Central memory CD4-positive, alpha-beta T cell (primary cell): ENCODE measurements at places on chromosomes 6 and 20.

GRCh38 chr6:130900913-130901312, 73.7 kb downstream of the SMLR1 start:
- DNase-seq = no peak

DNA sequence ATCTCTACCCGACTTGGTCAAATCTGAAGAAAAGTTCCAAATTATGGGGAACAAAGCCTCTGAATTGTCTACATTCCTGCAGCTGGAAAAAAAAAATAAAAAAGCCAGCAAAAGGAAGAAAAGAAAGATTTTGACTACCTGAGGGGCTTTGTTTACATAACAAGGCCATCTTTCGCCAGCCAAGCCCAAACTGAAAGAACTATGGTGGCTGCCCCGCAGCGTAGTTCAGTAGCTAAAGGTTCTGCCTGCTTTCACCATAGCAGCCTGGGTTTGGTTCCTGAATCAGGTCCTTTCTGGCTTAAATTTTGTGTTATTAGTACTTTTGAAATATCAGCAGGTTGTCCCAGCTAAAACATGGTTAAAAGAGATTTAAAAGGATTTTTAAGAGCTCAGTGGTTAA, 35.4 kb downstream of the ZNF133 start:
- no peak for DNase-seq

GRCh38 chr20:57469418-57470211, 55.3 kb downstream of the CTCFL start:
- no peak for DNase-seq

DNA sequence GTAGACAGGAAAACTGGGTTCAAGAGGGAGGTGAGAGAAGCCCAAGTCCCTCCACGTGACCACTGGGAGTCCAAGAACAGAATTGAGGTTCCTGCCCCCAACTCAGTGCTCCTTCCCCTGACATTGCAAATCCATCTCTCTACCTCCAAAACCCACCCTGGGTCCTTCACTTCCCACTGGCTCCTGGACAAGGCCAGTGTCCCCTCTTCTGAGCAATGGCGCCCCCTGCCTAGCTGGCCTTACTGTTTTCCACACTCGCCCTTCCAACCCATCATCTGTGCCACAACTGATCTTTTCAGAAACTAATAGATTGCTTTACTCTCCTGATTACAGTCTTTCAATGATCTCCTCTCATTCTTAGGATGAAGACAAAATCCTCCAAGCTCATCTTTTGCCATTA, 200.3 kb downstream of the ANKRD60 start:
- no peak for DNase-seq

- no peak for DNase-seq
These were observed 295.3 kb downstream of the PRL start for GRCh38 chr6:22001396-22002027.

DNA sequence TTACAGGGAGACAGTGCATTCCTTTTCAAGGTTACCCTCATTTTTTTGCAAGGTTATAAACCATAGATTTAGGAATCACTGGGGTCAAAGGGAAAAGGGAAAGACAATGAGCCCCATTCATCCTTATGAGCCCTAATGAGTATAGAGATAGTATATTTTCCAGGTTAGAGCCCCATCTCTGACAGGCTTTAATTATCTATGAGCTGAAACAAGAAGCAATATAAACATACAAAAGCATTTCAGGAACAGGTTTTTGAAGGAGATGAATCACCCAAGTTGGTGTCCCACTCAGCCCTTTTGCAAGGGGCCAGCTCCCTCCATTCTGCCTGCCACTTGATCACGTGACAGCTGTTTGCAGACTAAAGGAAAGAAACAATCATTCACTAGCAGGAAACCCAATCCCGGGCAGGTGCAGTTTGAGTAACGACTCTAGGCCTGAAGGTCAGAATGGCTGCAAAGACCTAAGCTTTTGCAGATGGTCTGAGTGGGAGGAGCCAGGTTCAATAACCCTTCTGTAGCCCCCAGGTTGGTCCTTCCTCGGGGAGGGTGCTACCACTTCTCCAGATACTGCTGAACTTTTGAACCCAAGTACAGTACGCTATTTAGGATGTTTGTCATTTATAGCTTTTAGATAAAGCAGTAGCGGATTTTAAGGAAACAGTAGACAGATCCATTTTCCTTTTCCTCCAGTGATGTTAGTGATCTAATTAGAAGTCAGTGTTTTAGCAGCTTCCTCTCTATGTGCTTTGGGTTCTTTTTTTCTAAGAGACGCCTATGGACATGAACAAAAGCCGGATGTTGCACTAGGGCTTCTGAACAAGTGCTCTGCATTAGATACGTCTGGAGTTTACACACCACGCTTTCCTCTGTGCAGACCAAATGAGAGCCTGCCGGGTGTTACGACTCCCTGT, 253.2 kb downstream of the SOX4 start:
- no peak for DNase-seq
